ENCODE measurements at places on chromosomes 1 and 21. TPM values are rescaled to one million over a fixed set of nuclear protein-coding genes. Genes with fewer than 3 reads are reported as not detected.

The CASQ2 gene
- total RNA-seq = 912 TPM

The FOXD2 gene
- 0.05 TPM for total RNA-seq

The ADGRB2 gene
- total RNA-seq = 16.1 TPM

The KHDC4 gene
- 22.0 TPM for total RNA-seq

DNA sequence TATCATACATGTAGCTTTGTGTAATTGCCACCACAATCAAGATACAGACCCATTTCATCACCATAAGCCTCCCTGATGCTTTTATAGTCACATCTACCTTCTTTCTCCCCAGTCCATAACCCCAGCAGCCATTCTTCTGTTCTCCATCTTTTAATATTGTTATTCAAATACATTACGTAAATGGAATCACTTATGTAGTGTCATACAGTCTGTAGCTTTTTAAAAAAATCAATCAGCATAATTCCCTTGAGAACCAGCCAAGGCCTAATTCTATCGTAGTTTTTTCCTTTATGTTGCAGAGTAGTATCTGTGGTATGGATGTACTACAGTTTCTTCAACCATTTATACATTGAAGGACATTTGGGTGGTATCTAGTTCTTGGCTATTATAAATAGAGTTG lies 31.6 kb upstream of the WDR26 start:
- DNase-seq = no peak

The HUNK gene
- 0.08 TPM for total RNA-seq

GRCh38 chr1:40239626-40240025 lies 8.1 kb upstream of the TMCO2 start:
- no peak for DNase-seq

GRCh38 chr1:19765623-19766022 lies 34.1 kb downstream of the TMCO4 start:
- DNase-seq = no peak

- DNase-seq = peak; percentile 56
Measured at GRCh38 chr1:116852367-116852766, 57.3 kb upstream of the PTGFRN start.

DNA sequence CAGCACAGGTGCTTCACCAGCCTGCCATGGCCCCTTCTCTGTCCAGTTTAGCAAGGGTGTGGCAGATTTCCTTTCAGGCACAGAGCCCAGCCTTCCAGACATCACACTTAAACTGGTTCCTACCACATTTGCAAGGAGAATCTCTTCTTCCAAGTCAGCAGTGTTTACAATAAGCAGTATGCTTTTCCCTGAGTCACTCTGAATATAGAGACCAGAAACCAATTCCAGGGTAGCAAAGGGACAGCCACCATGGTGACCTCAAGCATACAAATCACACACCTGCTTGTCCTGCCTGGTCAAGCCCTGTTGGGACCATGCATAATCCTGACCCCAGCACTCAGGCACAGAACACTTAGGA lies 8.7 kb upstream of the CBR3 start:
- DNase-seq = no peak

DNA sequence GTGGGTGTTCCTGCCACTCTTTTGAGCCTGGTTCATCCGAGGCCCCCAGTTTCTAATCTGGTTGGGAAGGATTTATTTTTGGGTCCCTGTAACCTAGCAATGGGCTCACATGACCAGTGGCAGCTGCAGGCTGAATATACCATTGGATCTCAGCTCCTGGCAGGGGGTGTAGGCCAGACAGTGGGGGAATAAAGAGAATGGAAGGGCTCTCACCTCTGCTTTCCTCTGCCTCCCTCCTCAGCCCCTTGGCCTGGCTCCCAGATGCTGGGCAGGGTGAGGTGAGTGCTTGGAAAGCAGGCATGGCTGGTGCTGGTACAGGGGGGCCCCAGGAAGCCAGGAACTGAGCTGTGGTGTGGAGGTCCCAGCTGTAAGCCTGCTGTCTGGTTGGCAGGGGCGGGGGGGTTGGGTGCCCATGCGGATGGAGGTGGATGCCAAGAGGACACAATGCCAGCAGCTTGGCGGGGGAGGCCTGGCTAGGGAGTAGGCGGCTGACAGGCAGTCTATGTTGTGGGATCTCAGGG lies 3.6 kb upstream of the GPR61 start:
- no peak for DNase-seq

DNA sequence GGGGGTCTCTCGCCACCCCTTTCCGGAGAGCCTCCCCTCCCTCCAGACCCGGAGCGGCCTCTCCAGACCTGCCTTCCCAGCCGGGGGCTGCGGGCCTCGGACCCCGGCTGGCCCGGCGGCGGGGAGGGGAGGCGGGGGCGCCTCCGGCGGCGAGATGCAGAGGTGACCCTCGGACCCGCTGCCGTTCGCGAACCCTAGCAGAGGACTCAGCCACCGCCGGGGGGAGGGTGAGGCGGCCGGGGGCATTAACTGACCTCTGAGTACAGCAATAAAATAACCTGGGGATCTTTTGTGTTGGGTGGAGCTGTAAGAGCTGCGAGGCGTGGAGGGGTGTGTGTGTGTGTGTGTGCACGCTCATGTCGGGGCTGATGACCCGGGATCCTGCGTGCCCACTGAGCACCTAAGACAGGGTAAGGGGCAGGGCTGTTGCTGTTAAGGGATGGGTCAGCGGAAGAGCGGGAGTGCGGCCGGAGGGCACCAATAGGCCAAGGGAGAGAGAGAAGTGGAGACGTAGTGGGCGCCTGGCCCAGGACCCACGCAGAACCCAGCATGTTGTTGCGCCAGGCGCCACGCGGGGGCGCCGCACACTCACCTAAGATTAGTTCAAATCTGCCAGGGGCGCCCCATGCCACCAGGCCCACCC lies 6.3 kb downstream of the HAPLN2 start:
- DNase-seq = peak; percentile 84

- no peak for DNase-seq
Measured at GRCh38 chr1:11848373-11848700, 754 bp upstream of the NPPA start.

The CYP4A11 gene
- total RNA-seq = not detected

DNA sequence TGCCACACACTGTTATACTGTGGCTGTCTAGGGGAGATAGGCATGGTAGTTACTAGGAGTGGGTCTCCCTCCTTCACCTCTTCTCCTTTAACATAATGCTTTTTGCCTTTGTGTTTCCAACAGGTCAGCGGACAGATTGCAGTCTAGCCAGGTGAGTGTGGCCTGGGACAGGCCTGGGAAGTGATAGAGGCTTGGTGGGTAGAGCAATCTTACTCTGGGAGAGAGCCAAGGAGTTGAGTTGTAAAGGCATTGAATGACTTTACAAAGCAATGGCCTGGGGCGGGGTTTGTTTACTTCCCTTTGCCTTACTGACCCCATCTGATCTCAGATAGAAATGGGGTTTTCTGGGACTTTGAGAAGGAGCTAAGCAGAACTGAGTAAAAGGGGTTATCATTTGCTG lies 51.0 kb upstream of the IKBKE start:
- no peak for DNase-seq

- no peak for DNase-seq
Measured at GRCh38 chr1:39063191-39063590, 37.0 kb downstream of the NDUFS5 start.

DNA sequence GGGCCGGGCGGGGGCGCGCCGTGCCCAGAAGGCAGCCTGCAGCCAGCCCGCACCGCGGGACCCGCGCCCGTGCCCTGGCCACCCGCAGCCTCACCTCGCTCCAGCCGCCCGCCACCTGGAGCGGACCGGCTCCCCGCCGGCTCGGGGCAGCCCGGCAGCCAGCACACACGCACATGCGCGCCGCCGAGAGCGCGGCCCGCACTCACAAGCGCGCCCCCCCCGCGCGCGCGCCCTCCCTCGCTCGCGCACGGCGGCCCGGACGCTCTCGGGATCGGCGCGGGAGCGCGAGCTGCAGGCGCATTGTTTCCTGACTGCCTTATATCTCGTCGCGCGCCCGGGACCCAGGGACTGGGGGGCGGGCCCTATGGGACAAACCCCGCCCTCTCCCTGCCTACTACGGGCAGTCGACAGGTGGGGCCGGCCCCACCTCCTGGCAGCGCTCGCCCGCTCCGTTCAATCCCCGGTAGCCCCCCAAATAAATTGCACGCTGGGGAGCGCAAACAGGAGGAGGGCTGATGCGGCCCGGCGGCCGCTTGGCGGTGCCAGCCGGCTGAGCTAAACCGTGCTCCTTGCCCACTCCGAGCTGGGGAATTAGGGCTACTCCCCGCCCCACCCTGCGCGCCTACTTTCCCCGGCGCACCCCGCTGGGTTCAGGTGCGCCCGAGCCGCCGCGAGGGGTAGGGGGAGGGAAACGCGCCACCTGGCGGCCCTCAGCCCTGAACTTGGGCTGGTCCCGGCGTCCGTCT lies at the start of gene MYCL:
Gene MYCL (minus strand): TSS at position 204 of the 746 bp plus-strand sequence. CDS start 483 bp downstream, outside the sequence.
- DNase-seq = peak; percentile 87

DNA sequence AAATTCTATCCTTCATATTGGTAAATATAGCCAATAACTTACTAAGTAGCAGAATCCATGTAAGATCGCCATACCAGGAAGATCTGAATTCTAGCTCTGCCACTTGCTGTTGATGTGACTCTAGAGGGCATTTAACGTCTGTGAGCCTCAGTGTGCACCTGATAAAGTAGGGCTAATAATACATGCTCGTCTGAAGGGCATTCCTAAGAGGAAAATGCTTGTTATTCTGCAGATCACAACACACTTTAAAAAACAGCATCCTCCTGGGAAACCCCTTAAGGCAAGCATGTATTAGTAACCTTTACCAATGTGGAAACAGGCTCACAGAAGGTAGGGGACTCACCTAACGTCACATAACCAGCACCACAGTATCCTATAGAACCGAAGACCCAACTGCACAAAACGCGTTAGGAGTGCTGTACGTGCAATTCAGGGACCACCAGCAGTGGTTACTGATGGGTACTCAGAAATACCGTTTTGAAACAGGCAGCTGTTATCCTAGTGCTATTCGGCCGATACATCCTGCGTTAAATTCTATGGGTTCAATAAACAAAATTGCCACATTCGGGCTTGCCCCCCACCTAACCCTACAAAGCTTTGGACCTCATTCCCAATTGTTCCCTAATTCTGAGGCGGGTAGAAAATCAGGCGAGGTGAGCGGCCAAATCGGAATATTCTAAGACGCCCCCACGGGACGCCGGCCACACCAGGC lies 758 bp downstream of the DEPDC1 start:
- no peak for DNase-seq

The SELENBP1 gene
- 129 TPM for total RNA-seq

The TSACC gene
- not detected for total RNA-seq

DNA sequence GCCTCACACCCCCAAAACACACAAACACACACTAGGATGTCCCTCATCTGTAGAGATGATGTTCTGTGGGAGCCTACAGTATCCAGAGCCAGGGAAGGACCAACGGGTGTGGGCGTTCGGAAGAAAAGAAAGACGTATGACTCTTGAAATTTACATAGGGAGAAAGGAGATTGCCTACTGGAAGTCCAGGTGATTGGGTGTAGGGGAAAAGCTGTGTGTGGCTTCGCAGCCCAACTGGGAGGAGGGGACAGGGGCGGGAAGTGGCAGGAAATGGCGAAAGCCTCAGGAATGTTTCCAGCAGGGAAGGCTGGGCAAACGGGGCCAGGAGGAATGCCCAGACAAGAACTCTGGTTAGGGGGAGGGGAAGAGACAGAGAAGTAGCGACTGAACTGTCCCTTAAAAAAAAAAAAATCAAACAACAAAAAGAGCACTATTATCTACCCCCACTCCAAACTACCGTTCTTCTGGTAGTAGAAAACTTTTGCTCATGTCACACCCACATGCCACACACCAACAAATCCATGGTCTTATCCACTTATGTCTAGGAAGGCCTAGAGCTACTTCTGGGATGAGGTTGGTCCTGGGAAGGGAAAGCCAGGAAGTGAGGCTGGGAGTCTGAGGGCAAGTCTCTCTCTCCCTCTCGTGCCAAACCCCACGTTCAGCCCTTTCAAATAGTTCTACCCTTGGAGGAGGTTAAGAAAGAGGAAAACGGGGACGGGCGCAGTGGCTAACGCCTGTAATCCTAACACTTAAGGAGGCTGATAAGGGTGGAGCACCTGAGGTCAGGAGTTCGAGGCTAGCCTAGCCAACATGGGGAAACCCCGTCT lies 1.8 kb upstream of the CKS1B start:
- no peak for DNase-seq

The CLIC6 gene
- 6.8 TPM for total RNA-seq

- no peak for DNase-seq
Measured at GRCh38 chr1:88662723-88663122, 21.4 kb upstream of the PKN2 start.

GRCh38 chr1:192375306-192375705 lies 58.5 kb downstream of the RGS21 start:
- no peak for DNase-seq

DNA sequence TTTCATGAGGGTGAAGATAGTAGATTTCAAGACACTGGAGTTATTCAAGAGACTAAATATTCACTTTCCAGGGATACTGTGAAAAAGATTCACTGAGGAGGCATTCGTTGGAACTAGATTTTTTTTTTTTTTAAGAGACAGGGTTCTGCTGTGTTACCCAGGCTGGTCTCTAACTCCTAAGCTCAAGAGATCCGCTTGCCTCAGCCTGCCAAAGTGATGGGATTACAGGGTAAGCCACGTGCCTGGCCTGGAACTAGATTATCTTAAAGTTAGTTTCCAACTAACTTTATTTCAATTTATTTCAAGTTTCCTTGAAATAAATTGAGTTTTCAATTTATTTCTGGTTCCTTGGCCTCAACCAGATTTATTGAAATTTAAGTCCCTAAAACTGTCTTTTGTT lies 24.3 kb upstream of the MCL1 start:
- no peak for DNase-seq

GRCh38 chr1:22767852-22768251 lies 57.2 kb downstream of the EPHB2 start:
- DNase-seq = no peak

The PANK4 gene
- total RNA-seq = 46.4 TPM

The TNFRSF4 gene
- 1.4 TPM for total RNA-seq

DNA sequence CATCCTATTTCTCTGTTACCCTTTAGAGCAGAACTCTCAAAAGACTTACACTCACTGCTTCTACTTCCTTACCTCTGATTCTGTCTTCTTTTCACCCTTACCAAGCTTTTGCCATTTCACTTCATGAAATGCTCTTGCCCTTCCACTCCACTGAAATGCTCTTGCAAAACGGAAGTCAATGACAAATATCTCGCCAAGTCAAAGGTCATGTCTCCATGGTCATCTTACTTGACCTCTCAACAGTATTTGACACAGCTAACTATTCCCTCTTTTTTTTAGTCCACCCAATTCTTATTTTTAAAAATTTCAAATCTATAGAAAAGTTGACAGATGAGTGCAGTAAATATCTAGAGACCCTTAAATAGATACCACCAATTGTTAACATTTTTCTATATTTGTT lies 107.7 kb downstream of the OLFML2B start:
- no peak for DNase-seq

- no peak for DNase-seq
Measured at GRCh38 chr1:231162297-231162969, 575 bp downstream of the TRIM67 start.

GRCh38 chr1:41900603-41901444 lies 17.9 kb downstream of the HIVEP3 start:
- DNase-seq = no peak

GRCh38 chr1:204151552-204152309 lies at the start of gene ETNK2:
TSS of gene ETNK2 (minus strand) at chr1:204152044. CDS start at chr1:204151852, 192 bp downstream.
- no peak for DNase-seq

- no peak for DNase-seq
Measured at GRCh38 chr1:29648026-29648425, 411.7 kb downstream of the PTPRU start.

All from Right ventricle myocardium inferior (tissue), 1 donor.